ENCODE measurements at places on chromosomes 1 and 21.
A peak's percentile ranks its signal among the peaks of the same experiment; 100 is the strongest.

DNA sequence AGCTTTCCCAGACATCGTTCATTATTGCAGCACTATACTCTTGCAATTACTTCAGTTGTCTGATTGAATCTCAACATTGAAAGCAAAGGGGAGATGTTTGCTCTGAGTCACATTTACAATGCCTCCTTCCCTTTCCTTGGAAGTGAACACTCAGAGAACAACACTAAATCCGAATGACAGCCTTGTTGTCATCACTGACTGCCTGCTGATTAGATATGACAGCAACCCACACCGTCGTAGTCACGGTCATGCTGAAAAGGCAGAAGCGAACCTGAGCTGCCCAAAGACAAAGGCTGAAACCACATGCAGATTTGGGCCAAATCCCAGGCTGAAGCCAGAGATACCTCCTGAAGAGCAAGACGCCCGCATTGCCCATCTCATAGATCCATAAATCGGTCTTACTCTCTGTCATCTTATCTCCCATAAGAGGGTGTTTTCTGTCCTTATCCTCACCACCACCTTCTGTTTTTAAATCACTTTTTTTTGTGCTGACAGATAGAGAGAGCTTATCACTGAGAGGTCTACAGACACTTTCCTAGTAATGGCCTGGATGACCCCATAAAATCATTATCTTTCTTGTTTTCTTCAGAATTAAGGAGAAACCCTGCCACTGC lies 47.5 kb downstream of the TMCO4 start:
- no peak for DNase-seq

GRCh38 chr1:106791041-106791440 lies 265.4 kb upstream of the PRMT6 start:
- DNase-seq: no peak

GRCh38 chr1:35058988-35059387 lies 20.2 kb upstream of the ZMYM1 start:
- no peak for DNase-seq

GRCh38 chr1:220776720-220777326 lies 9.9 kb upstream of the MTARC1 start:
- peak; percentile 33 for DNase-seq

DNA sequence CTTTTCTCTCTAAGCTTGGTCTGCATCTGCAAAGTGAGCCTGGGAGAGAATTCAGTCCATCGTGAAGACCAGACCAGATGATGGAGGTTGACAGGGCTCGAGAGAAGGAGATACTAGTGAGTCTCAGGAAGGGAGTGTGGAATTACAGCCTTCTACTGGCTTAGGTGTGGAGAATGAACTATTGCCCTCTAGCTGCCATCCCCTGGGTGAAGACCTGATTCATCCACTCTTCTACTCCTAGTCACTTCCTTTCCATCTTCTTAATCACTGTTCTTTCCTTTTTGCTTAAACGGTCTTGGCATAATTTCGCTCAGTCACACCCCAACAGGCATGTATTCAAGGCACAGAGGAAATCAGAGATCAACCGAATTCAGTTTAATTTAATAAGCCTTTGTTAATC lies 34.0 kb upstream of the HSD17B7 start:
- no peak for DNase-seq

DNA sequence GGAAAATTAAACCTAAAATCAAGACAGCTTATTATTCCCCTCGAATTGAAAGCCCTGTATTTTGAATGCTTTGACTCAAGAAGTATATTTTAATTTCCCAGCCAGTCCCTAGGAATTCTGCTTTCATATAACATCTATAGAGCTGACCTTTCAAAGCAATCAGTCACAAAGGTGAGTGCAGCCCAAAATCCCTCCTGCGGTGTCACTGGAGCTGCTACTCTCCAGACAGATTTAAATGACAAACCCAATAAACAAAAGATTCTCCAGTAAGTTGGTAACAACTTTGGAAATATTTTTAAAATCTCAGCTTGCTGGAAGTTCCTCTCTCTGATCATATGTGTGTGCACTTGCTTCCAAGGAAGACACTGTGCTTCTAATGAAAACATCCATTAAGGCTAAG lies 14.7 kb downstream of the PLPP3 start:
- DNase-seq: no peak

DNA sequence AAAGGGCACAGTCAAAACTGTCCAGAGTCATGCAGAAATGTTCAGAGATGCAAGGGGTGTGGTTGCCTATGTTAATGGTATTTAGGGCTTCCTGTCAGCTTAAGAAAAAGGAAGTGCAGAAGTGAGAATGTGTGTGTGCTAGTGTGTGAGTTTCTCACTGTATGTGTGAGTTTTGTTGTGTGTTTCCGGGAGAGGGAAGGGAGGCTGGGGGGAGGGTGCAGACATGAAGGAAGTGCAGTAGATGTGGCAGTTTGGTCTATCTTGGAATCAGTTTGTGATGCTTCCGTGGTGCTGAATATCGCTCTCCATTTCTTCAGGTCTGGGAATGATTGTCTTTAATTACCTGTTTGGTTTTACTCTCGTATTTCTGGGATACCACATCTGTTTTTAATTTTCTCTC lies 16.5 kb upstream of the ATP6V1G3 start:
- DNase-seq: peak; percentile 37

DNA sequence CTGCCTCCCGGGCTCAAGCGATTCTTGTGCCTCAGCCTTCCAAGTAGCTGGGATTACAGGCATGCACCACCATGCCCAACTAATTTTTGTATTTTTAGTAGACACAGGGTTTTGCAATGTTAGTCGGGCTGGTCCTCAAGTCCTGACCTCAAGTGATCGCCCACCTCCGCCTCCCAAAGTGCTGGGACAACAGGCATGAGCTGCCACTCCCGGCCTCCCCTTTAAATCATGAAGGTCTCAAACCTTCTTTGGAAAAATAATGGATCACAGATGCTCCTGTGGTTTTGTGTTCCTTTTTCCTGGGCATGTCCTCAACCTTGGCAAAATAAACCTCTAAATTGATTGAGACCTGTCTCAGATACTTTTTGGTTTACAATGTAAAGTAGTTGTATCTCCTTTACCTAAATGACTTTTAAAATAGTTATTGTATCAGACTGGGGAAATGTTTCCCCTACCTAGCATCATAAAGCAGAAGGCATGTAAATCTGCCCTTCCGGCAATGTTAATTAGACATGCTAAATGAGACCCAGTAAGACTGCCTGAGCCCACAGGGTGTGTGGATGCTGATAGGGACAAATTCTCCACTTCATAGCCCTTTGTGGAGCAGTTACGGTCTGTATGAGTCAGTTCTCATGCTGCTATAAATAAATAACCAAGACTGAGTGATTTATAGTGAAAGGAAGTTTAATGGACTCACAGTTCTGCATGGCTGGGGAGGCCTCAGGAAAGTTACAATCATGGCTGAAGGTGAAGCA lies 27.8 kb downstream of the CBR1 start:
- DNase-seq: no peak

GRCh38 chr1:103941086-103941485 lies 191.4 kb downstream of the AMY1C start:
- no peak for DNase-seq

- no peak for DNase-seq
These were observed 101.8 kb downstream of the PRDM16 start for GRCh38 chr1:3170561-3171453.

DNA sequence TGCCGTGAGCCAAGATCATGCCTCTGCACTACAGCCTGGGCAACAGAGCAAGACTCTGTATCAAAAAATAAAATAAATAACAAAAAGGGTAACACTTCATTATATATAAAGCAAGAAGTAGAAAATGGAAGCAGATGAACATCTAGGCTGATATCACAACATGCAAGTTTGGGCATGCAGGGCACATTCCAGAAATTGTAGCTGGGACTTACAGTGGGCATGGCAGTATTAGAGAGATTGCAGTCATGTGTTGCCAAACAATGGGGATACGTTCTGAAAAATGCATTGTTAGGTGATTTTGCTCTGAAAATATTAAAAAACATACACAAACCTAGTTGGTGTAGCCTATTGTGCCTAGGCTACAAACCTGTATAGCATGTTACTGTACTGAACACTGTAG lies 441.0 kb upstream of the PRMT6 start:
- no peak for DNase-seq

DNA sequence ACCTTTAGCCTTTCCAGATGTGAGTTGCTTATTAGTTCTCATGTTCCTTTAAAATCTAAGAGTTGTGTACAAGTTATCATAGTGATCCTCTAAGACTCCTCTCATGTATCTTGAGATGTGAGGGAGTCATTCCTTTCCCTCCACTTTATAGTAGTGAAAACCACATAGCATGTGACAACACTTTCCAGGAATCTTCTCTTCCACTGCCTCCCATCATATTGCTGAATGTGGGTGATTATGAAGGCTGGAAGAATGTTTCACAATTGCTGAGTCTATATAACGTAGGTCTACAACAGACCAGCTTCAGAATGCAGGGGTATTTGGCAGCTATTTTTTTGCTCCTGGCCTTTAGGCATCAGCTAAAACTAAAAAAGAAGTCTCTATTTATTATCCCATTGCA lies 44.7 kb upstream of the LRRC7 start:
- DNase-seq: no peak

- no peak for DNase-seq
These were observed 31.8 kb upstream of the CFHR4 start for GRCh38 chr1:196856053-196856452.

GRCh38 chr1:224211206-224211962 lies 28.3 kb downstream of the DEGS1 start:
- no peak for DNase-seq

GRCh38 chr1:235722858-235723257 lies 73.3 kb upstream of the GNG4 start:
- DNase-seq: no peak

- no peak for DNase-seq
These were observed 127.7 kb upstream of the HOOK1 start for GRCh38 chr1:59687081-59687480.

GRCh38 chr1:198772626-198773025 lies 133.8 kb downstream of the PTPRC start:
- no peak for DNase-seq

GRCh38 chr1:76340056-76340455 lies 265.5 kb downstream of the ST6GALNAC3 start:
- DNase-seq: no peak

DNA sequence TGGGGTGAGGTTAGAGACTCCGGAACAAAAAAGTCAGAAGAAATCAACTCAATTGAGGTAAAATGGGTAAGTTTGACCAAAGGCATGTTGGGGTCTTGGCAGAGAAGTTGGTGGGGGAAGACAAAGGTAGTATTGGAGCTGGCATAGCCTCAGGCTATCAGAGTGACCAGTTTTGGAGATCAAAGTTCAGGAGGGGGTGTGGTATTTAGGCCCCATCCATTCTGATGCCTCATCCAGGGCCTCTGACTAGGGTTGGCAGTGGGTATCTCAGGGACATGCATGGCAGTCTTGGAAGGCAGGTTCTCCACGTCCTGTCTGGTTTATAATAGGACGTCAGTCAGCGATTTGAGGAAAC lies 73.2 kb upstream of the TRABD2B start:
- DNase-seq: no peak

DNA sequence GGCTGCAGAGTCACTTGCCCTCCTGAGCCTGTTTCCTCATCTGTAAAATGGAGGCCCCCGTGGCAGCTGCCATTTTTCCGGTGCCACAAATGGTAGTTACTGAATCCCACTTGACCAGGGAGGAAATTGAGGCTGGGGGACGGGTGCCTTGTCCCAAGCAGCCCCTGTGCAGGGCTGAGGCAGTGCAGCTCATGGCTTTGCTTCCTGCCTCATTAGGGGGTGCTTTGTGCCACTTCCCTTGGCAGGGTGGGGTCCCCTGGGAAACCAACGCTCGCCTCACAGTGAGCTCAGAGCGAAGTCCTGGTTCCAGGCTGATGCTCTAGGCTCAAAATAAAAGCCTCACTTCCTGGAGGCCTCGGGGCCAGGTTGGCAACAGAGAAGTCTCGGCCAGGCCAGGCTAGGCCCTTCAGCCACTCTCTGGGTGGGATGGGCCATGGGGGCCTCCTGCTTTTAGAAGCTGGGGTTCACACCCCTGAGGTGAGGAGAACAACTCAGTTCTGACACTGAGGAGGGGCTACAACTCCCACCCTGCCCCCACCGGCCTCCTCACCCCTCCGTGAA lies 6.8 kb downstream of the LAPTM5 start:
- no peak for DNase-seq

GRCh38 chr1:3219791-3220467 lies 150.9 kb downstream of the PRDM16 start:
- no peak for DNase-seq
